ENCODE measurements at places on chromosomes 3 and 15. TPM values are rescaled to one million over a fixed set of nuclear protein-coding genes. Genes with fewer than 3 reads are reported as not detected.
A peak's percentile ranks its signal among the peaks of the same experiment; 100 is the strongest.

GRCh38 chr3:98500019-98500418, 2.5 kb downstream of the OR5K2 start:
- no peak for DNase-seq

The IL12A gene
- total RNA-seq, result 1.4 TPM

The SNTN gene
- total RNA-seq, result not detected

DNA sequence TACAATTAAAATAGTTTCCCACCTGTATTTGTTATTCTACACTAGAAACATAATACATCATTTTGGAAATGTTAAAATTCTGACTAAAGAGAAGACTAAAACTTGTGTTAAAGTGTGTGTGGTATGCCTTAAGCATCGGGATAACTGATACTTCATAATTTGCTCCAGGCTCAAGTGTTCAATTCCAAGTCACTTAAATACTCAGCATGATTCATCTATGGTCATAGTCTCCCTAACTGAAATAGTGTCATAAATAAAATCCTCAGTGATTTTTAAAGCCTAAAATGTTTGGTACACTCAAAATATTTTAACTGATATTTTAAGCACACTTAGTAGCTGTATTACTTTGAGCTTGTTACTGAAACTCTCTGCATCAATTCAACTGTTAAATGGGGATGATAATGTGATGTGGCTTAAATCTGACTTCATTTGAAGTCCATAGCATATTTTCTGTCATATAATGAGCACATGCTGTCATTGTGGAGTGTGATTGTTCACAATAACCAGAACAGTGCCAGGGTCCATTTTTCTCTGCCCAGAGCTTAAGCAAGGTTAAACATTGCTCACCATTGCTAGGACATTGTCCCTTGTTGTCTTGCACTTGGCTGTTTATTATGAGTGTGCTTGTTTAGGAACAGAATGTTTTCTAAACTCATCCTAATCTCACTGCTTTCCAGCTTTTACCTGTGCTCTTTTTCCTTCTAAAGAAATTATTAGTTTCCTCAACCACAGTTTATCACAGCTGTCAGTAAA, 122.2 kb downstream of the KLHL25 start:
- DNase-seq, result peak; percentile 40

- DNase-seq, result no peak
Observed at GRCh38 chr3:53516339-53516738, 21.9 kb downstream of the CACNA1D start.

All from LHCN-M2 (cell line).